ENCODE measurements at places on chromosomes 5 and 9.

- no peak for DNase-seq
Measured at GRCh38 chr5:137218471-137218870, 280.7 kb downstream of the SPOCK1 start.

DNA sequence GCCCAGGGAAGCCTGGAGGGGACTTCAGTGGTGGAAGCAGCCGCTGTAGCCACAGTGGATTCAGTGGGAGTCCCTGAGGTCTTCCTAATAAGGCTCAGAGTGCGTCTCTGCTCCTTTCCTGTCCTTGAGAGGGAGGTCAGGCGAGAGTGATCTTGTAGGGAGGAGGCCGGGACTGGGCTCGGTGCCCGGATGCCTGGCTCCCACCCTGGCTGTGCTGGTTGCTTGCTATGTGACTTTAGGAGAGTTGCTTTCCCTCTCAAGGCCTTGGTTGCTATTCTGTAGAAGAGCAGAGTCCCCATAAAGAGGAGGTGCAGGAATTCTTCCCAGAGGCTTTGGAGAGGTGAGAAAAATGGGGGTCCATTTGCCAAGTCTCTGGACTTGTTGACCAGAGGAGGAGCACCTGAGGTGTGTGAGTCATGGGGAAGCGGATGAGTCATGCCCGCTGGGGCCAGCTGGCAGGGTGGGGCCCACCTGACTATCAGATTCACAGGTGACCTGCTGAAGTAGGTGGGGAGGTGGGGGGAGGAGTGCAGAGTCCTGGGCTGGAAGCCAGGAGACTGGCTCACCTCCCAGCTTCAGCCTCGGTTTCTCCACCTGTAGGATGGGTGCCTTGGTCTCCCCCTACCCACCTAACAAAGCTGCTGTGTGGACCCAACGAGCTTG lies 13.8 kb downstream of the GSN start:
- no peak for DNase-seq

DNA sequence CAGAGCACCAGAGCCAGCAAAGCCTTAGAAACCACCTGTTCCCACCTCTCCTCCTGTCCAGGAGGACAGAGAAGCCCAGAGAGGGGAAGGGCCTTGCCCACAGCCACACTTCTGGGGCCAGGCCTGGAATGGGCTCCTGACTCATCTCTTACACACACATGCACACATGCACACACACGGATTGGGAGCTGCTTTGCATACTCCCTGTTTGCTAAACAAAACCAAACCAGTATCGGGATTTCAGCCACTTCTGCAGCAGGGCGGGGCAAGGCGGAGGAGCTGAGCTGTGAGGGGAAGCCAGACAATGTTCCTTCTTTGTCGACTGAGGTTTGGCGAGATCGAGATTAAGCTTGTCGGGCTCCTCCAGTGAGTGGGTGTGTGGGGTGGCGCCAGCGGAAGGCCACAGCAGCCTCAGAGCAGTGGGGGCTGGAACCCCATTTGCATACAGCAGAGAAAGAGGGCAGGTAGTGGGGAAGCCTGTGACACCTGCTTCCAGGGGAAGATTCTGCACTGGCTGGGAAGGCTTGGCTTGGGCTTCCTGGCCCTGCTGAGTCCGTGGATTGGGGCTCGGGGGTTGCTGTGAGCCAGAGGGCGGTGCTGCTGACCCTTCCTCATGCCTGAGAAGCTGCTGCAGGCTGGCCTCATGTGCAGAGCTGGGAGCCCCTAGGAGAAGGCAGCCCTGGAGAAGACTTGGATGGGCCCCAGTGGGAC lies 16.1 kb downstream of the GFI1B start:
- no peak for DNase-seq

DNA sequence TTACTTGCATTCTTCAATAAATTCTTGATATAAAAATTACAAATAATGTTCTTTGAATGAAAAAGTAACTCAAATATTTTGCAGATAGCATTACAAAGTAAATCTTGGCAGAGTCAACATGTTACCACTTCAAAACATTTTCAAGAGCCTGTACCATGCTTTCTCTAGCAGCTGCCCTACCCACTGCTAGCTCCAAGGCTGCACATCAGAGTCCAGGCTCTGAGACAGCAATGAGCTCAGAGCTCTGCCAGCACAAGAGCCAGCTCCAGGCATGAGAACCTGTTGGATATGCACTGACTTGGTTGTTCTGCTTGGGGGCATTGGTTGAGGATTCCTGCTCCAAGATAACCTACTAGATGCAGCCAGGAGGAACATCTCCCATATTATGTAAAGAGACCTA lies 211.3 kb upstream of the HAPLN1 start:
- DNase-seq, result no peak

DNA sequence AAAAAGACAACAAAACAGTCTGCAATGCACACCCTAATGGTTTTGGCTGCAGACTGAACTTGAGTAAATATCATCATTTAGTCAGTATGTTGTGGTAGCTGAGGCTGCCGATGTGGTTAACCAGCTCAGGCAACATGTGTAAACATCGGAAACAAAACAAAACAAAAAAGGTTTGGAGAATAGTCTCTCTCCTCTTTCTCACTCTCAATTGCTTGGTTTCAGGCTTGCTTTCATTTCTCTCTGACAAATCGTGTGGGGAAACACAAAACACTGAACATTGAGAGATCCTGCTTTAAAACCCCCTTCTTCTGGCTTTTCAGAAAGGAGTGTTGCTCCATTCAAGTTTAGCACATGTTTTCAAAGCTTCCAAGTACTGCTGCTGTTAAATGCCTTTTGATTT lies 453.3 kb downstream of the BNC2 start:
- DNase-seq, result no peak

DNA sequence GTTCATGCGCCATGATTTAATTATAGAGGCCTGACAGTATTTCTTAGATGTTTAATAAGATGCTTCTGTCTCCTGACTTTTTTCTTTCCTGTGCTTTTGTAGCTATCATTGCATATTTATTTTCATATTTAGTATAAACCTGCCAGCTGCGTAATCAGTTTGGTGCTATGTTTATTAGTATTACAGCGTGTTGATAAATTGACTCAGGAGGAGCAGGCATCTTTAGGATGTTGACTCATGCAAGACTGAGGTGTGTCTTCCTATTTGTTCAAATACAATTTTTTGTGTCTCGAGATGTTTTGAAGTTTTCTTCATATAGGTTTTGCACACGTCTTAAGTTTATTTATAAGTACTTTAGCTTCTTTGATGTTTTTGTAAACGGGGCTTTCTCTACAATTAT lies 35.9 kb upstream of the EXOC3 start:
- no peak for DNase-seq

GRCh38 chr9:33742051-33742450 lies 53.3 kb upstream of the PRSS3 start:
- no peak for DNase-seq

DNA sequence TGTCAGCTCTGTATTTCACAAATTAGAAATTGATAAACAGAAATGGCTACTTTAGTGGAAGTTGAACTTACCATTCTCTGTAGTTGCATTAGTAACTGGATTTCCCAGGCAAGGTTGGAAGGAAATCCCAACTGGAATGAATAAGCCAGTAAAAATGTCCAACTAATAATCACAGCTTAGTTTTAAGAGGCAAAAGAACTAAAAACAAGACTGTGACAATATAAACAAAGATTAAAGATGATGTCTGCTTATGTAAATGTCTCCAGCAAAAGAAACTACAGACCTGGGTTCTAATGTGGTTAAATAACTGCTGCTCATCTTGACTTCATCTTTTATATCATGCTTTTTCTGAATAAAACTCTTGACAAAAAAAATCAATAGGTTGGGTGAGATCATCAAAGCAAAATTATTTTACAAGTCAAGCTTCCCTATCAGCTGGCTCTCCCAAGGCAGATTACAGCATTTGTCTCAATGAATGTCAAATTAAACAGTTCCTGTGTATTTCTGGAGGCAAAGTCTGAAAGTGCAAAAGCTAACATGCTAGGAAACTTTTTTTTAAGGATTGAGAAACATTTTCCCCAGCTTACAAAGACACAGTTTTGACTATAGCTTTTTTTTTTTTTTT lies 62.3 kb upstream of the HMHB1 start:
- DNase-seq, result no peak

All from HEK293T (cell line).